ENCODE measurements at places on chromosomes 2 and 18.
A peak's percentile ranks its signal among the peaks of the same experiment; 100 is the strongest.

DNA sequence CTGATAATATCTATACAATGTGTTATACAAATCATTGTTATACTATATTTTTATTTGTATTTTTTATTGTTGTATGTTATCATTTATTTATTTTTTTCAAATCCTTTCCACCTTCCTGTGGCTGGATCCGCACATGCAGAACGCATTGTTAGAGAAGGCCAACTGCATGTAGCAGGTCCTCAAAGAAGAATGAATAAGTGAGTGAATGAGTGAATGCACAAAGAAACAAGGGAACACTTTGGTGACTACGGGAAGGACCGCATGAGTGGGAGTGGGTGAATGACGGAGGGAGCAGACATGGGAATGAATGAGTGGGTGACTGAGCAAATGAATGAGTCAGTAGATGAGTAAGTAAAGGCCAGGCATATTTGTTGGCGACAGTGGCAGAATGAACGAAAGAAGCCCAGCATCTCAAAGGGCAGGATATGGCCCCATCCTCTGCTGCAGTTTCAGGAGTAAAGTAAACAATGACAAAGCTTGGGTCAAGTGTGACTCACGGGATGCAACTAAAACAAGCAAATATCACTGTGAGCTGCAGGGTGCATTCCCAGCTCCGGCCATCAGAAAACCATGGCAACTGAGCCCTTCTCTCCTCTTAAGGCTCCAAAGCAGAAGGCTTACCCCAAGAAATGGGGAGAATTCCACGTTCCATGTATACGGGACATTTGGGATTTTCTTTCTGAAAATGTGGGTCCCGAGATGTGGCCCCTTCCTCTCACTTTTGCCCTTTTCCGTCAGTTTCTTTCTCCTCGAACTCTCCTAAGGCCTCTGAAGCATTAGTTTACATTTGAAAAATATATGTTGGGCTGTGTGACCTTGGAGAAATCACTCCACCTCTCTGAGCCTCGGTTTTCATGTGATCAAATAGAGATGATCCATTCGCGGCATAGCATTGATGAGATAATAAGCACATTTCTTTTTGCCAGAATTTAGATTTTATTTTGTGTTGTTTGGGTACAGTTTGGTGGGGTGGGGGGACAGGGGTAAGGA, 24.5 kb downstream of the KCNF1 start:
- peak; percentile 95 for DNase-seq

DNA sequence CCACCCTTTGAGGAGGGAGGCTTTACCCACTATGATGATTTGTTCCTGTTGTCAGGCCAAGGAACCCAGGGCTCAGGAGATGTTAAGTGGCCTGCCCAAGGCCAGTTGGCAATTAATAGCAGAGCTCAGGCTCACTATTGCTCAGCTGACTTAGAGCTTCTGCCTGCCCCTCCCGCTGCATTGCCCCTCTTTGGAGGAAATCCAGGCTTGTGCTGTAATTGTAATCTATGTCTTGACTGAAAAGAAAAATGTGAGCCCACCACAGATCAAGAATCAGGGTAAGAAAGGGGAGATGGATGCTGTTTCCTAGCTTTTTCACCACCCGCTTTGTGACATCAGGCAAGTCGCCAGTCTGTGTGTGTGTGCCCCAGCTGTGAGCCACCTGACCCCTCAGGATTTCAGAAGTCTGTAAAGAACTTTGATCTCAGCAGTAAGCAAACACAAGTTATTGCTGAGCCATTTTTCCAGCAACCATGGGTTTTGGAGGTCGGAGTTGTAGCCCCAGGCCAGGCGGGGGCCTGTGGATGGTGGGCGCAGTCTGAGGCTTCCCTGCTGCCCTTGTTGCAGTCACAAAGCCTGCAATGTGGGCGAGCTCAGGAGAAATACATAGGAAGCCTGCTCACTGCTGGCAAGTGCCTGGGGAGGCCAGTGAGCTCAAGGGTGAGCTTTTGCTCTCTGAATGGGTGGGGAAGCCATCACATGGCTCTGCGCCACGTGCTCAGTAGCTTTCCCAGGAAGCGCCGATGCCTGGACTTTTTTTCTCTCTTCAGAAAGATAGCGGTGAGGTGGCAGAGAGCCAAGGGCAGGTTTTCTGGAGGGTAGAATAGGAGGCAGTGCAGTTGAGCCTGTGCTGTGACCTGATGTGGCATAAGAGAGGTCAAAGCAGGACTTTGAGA, 6.1 kb downstream of the CABLES1 start:
- peak; percentile 55 for DNase-seq

DNA sequence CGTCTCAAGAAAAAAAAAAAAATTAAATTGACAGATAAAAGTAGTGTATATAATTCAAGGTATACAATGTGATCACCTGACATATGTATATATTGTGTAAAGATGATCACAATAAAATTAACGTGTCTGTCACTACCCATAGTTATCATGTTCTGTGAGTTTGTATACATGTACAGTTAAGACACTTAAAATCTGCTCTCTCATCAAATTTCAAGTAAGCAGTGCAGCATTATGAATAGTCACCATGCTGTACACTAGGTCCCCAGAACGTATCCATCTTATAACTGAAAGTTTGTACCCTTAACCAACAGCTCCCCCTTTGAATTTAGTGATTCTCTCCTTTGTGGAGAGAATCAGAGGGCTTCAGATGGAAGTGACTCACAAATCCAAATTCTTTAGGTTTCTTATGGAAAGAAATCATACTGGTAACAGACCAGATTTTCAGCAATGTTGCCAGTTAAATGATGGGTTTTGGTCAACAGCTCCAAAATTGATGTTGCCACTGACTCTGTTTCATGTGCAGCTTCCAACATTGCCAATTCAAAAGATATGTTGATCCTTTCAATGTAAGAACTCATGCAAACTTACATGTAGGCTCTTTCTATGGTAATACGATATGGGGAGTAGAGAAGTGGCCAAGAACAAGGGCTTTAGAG, 281.5 kb downstream of the AFF3 start:
- no peak for DNase-seq

GRCh38 chr2:241163601-241164118, 13.4 kb downstream of the PPP1R7 start:
- no peak for DNase-seq

- no peak for DNase-seq
Measured at GRCh38 chr2:1227274-1227900, 185.9 kb upstream of the TPO start.

DNA sequence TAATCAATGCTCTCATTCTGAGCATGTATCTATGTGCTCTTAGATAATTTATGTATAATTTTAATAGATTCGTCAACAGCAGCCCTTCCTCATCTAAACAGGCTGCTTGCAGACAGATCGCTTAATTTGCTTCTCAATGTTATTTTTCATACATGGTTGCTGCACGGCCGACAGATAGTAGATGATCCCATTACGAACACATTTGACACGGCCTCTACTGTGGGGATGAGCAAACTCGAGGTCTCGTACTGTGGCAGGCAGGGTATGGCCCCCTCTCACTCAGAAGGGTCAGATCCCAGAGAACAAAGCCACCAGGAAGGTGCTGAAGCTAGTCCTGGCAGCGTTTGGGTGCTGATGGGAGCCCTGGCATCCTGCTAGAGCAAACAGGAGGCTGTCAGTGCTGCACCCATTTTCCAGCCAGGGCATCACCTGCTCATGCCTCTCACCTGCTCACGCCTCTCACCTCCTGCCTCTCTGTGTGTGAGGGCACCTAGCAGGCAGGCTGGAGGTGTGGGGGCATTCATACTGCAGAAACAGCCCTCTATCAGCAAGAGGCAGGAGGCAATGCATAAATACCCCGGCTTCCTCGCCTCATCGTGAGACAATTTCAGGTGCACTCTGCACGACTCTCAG, 80.0 kb downstream of the KLHL29 start:
- no peak for DNase-seq
